ENCODE measurements at places on chromosomes 2 and 18.

GRCh38 chr2:117858336-117858735, 43.8 kb downstream of the DDX18 start:
- no peak overlapping the region for H3K4me3 ChIP-seq
- no peaks in the 10 kb centered on the region for H3K36me3 ChIP-seq
- no peak overlapping the region for H3K27ac ChIP-seq
- H3K4me1 ChIP-seq, result no peaks in the 10 kb centered on the region
- no peaks in the 10 kb centered on the region for H3K27me3 ChIP-seq

DNA sequence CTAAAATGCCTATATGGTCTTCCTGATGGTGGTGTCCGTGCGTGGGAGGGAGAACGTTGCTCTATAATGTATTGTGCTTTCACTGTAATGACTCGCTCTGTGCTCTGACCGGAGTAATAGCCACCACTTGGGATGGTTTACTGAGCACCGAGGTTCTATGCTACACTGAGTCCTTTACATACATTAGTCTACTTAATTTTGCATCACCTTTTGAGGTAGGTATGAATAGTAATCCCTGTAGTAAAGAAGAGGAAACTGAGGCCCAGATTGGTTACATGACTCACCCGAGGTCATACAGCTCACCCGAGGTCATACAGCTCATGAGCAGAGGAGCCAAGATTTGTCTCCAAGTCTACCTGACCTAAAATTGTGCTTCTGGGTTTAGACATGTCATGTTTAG, 79.5 kb downstream of the ARMC9 start:
- H3K4me3 ChIP-seq, result no peak overlapping the region
- DNase-seq, result no peak
- no peaks in the 10 kb centered on the region for H3K4me1 ChIP-seq
- H3K36me3 ChIP-seq, result peaks cover 63% of the 10 kb centered on the region
- H3K27ac ChIP-seq, result no peak overlapping the region

DNA sequence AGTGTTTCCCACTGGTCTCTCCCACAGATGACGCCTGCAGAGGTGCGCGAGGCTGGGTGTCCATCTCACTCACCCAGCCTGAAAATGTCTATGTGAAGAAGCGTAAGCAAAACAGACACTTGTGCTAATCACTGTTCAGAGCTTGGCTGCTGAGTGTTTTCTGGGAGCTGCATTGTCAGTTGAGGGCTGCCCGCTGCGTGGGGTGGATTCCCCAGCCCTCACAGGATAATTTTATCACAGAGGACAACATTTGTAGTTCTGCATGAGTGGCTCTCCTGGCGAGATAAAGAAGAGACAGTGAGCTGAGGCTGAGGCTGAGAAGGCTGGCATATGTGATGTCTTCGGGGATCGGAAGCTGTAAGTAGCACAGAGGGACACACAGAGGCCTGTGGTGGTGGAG, 16.2 kb upstream of the CAPN13 start:
- no peak overlapping the region for H3K27ac ChIP-seq
- DNase-seq, result no peak
- H3K4me1 ChIP-seq, result no peaks in the 10 kb centered on the region
- no peak overlapping the region for H3K4me3 ChIP-seq
- H3K27me3 ChIP-seq, result no peaks in the 10 kb centered on the region

GRCh38 chr2:188089901-188090300, 201.8 kb upstream of the GULP1 start:
- H3K36me3 ChIP-seq, result peaks cover 3% of the 10 kb centered on the region
- H3K4me1 ChIP-seq, result no peaks in the 10 kb centered on the region
- no peak overlapping the region for H3K27ac ChIP-seq
- no peak for DNase-seq
- H3K4me3 ChIP-seq, result no peak overlapping the region

DNA sequence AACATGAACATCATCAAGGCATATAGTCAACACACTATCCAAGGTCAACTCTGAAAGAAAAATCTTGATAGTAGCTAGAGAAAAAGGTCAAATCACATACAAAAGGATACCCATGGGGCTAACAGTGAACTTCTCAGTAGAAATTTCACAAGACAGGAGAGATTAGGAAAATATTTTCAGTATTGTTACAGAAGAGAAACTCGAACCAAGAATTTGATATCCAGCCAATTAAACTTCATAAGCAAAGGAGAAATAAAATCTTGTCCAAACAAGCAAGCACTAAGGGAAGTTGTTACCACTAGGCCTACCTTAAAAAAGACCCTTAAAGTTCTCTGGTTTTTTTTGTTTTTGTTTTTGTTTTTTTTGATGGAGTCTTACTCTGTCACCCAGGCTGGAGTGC, 242.5 kb downstream of the EXOC6B start:
- no peak overlapping the region for H3K4me3 ChIP-seq
- DNase-seq, result no peak
- no peaks in the 10 kb centered on the region for H3K27me3 ChIP-seq
- no peaks in the 10 kb centered on the region for H3K4me1 ChIP-seq
